ENCODE measurements at places on chromosomes 3 and 15.

DNA sequence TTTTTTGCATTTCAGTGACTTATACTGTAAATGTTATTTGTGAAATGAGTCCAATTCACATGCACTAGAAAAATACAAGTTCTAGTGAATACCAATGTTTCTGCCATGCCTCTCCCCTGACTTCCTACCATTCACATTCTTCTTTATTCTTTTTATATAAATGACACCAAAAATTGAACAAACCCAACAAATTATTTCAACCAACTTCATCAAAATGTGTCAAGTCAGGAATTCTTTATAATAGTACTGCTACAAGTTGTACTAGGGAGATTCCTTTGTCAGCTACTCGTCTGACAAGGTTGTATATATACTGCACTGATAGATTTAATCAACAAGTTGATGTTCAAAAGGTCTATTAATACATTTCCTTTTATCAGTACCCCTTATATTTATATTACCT, 3.0 kb downstream of the TBL1XR1 start:
- no peak for DNase-seq

DNA sequence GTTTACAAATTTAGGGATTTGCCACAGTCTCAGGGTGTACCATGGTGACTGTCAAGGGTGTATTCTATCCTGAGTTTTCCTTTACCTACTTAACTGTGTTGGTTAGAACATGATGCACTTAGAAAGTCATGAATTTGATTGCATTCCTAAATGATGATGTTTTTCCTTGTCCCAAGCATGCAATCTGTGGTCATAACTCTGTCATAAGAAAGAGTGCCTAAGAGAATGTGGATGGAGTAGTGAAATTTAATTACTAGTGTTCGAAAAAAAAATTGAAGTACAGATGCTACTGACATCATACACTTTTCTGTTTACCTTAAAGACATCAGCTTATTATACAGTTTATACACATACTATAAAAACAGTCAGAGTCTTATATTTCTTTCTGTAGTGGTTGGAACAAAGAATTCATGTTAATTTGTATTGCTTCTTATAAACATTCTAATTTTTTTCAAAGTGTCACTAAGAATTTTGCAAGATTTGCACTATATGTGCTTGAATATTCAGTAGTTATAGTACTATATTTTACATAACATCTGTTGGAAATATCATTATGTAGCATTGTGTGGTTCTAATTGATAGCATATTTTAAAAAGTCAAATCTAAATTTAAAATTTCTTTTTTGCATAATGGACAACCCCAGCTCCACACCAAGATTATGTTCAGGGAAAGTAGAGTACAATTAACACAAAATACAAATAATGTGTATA, 231.3 kb upstream of the KCNMB2 start:
- no peak for DNase-seq

- no peak for DNase-seq
Measured at GRCh38 chr15:82918162-82918561, 34.4 kb downstream of the HOMER2 start.

DNA sequence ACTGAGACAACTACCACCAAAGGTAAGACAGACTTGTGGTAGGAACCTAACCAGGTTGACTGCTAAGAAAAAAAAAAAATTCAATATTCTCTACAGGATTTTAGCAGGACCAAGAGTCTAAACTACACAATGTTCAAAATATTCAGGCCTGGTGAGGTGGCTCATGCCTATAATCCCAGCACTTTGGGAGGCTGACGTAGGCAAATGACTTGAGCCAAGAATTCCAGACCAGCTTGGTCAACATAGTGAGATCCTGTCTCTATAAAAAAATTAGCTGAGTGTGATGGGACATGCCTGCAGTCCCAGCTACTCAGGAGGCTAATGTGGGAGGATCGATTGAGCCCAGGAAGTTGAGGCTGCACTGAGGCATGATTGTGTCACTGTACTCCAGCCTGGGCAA, 341.6 kb upstream of the WNT5A start:
- DNase-seq, result no peak

DNA sequence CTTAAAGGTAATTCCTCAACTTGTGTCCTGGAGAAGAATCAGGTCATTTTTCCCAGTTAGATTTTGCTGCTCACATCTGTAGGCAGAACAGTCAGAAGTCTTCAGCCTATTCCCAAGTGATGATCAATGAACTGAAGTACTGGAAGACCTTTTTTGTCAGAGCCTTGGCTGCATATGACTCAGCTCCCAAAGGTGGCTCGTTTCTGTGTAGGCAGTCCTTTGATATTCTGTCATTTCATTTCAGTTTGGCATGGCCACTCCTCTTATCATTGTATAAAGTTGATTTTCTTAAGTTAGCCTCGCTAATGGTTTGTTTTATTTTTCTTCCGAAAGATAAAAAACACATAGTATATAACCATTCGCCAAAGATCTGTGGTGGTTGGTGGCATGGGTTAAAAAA, 90.7 kb downstream of the KLHL25 start:
- no peak for DNase-seq

- no peak for DNase-seq
Measured at GRCh38 chr3:144662729-144663128, 691.1 kb downstream of the DIPK2A start.

DNA sequence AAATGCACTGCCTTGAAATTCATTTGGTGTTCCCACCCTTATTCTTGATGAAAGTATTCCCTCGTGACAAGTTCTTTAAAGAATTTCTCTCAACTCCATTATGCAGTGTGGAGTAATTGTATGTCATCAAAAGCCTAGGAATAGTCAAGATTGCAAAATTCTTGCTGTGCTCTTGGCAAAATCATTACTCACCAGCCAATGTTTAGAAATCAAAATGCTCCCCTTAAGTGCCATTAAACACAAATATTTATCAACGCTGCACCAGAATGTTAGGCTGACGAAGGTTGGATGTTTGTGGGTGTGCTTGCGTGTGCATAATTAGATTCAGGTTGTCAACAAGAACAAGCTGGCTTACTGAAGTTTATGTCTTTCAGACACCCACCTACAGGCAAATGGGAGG, 40.5 kb downstream of the SST start:
- DNase-seq, result no peak

- DNase-seq, result peak; percentile 57
Measured at GRCh38 chr3:3799173-3800079, at the start of gene LRRN1. Gene LRRN1 (plus strand): TSS chr3:3799431. CDS start chr3:3844642, 45,211 bp downstream.

DNA sequence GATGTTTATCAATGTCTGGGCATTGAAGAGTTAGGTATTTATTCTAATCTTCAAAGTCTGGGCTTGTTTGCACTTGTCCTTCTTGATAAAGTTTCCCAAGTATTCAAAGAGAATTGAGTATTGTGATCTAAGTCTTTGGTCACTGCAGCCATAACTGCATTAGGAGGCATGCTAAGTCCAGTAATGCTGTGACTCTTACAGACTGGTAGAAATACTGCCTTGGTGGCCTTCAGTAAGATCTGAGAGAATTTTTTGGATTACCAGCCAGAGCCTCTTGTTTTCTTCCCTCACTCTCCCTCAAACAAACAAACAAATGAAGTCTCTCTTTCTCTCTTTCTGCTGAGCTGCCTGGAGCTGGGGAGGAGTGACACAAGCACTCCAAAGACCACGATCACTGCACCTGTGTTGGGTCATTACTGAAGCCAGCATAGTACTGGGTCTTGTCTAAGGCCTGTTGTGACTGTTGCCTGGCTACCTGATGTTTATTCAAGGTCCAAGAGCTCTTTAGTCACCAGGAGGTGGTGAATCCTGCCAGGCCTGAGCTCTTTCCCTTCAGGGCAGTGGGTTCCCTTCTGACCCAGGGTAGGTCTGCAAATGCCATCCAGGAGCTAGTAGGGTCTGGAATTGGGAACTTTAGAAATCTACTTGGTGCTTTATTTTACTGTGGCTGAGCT, 14.8 kb upstream of the RBP2 start:
- DNase-seq, result no peak

DNA sequence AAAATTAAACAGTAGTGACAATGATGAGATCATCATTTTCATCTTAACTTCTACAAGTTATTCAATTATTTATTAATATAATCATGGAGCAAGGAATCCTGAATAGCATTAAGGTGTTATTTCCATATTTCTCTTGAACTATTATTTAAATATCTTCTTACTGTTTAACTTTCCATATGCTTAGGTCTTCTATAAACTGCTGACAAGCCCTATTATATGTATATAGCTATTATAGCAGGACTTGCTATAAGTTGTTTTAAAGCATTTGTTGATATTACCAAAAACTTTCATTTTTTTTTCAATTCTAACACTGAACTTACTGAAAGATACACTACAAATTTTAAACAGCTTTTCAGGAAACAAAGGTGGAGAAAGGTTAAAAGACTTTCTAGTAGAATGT, 76.7 kb downstream of the PLD1 start:
- DNase-seq, result no peak

DNA sequence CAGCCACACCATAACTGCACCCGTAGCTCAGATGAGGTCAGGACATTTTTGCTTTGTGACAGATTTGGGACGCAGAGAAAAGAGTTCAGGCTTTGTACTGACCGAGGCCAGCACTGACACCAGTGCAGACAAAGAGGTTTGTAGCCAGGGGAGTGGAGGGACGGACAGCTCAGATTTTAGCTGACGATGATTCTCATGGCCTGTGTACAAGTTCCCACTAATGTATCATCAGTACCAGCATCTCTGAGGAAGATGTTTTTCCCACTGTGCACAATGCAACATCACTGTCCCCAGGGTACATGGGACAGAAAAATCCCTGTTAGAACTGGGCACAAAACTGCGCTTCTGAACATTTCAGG, 112.7 kb downstream of the SLCO3A1 start:
- no peak for DNase-seq

DNA sequence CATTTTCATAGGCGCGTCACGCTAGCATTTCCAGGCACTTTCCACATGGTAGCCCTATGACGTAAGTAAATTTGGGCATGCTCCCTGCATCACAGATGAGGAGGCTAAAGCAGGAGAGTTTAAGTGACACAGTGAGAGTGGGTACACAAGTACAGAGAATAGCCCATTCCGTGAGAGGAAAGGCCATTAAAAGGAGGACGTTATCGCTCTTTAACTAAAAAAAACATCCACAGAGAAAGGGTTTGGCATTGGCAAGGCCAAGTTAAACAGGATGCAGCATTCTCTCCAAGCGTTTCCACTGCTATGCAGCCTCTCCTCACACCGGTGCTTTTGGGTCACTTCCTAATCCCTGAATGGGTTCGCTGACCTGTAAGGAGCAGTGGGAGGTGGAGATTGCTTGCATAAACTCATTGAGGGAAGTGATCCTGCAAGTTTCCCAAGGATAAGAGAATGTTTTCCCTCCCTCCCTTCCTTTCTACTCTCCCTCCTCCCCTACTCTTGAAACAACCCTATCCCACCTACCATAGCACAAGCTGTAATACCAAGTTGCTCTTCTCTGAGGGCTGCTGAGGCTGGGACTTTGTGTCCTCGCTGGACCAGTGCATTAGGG, 147.7 kb downstream of the VGLL4 start:
- no peak for DNase-seq

DNA sequence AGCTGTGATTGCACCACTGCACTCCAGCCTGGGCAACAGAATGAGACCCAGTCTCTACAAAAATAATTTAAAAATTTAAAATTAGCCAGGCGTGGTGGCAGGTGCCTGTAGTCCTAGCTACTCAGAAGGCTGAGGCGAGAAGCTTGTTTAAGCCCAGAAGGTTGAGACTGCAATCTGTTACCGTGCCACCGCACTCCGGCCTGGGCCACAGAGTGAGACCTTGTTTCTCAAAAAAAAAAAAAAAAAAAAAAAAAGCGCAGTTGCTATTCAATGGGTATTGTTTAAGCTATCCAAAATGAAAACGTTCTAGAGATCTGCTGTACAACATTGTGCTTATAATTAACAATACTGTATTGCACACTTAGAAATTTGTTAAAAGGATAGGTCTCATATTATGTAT, 24.0 kb downstream of the ZNF148 start:
- DNase-seq, result no peak
